ENCODE measurements at places on chromosomes 5 and 9.

DNA sequence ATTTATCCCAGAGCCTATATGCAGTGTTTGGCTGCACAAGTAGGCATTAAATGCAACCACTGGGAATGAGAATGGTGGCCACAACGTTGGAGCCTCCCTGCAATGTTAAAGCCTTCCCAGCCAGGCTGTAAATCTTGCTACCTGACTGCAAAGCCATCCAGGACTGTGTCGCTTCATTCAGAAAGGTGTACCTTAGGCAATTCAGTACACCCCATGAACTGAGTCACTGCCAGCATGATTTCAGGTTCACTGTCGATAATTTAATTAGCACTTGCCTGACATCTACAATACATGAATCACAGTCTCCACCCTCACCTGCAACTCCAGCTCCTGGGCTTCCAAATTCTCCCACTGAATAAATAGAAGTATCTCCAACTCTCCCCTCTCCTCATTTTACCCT lies 108.4 kb downstream of the SLIT3 start:
- DNase-seq, result no peak

DNA sequence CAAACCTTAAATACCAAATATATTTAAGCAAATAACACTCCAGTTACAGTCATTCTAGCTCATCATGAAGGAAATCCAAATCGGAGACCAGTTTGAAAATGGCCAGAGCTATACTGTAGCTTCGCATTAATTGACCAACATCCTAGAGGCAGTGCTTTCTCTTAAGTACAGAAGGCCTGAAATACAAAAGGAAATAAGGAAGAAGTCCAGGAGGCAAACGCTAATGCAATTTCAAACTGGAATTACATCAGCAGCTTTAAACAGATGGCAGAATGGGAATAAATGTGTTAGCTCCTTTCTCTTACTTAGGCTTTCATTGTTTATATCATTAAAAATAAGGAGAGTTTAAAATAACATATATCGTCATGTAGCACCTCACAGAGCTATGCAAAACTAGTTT lies 197.0 kb downstream of the SEC61B start:
- no peak for DNase-seq

DNA sequence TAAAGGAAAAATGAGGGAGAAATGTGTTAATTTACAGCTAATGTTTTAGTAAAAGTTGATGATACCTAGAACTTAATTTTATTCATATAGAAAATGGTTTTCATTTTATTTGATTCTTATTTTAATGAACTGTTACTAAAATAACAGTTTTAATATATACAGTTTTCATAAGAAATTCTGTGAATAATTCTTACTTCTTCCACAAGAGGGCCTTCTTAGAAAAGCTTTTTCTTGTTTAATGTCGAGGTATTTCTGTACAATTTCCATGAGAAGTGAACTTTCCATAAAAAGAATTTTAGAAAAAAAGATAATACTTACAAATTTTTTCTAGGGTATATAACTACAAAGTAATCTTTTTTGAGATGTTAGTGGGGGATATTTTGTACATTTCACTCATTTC lies 73.9 kb downstream of the KLF9 start:
- DNase-seq, result no peak

- DNase-seq, result no peak
Measured at GRCh38 chr9:13675638-13676000, 396.1 kb upstream of the MPDZ start.

- peak; percentile 62 for DNase-seq
Measured at GRCh38 chr9:108257382-108257781, 598.4 kb downstream of the ACTL7B start.

DNA sequence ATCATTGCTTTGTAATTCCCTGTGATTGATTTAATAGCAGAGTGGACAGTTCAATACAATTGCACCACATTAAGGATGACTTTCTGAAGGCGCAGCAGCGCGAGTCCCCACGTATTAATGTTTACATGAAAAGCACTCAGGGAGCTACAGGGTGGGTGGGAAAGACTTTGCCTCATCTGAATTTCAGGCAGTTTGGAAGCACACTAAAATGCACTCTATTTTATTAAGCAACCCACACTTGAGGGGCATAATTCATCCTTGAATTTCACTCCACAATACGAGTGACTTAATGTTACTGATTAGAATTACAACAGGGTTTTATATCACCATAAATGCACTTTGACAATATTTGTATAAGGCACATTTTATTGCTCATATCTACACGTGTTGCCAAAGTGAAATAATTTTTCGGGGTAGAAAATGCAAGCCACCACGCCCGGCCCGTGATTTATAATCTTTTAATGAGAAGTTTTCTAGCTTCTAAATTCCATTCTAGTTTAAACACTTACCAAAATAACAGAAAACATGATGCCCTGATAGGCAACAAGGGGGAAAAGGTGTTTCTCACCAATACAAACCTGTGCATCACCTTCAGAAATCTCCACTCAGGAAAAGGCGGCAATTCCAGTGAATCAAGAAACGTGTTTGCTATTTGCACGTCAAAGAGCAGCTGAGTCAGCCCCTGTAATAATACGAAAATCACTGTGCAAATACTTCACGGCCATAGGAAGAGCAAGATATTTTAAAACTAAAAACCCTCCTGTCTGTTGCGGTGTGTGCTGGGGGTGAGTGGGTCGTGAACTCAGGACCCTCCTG lies 40.5 kb downstream of the IRX4 start:
- DNase-seq, result no peak

- DNase-seq, result peak; percentile 3
Measured at GRCh38 chr9:98607787-98608186, 100.9 kb downstream of the GABBR2 start.

DNA sequence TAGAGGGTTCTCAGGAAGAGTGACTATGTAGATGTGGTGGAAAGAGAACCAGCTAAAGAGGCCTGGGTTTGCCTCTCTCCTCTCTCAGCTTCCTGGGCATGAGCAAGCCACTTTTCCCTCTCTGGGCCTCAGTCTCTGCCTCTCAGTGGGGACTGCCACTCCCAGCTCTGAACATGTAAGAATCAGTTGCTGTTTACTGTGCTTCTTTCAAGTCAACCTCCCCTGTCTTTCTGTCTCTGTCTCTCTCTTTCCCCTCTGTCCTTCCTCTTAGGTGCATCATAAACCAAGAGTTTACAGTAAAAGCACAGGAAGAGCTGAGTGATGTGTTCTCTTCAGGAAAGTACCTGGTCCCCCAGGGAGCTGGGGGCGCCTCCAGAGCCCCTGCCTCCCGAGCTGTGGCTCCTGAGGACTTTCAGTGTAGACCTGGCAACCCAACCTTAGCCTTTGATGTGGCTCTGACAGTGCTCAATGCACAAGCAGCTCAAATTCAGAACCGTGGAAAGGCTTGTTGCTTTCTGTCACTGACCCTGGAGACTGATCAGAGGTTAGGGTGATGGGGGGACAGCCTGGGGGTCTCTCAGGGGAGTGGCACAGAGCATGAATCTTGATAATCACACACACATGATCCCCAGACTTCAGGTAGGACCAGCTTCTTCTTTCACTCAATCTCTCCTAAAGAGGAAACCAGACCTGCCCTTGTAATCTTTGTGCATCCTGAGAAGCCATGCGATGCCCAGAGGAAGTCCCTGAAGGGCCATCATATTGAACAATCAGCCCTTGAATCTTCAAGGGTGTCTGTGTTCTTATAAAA lies 59.4 kb upstream of the TNFSF8 start:
- no peak for DNase-seq

DNA sequence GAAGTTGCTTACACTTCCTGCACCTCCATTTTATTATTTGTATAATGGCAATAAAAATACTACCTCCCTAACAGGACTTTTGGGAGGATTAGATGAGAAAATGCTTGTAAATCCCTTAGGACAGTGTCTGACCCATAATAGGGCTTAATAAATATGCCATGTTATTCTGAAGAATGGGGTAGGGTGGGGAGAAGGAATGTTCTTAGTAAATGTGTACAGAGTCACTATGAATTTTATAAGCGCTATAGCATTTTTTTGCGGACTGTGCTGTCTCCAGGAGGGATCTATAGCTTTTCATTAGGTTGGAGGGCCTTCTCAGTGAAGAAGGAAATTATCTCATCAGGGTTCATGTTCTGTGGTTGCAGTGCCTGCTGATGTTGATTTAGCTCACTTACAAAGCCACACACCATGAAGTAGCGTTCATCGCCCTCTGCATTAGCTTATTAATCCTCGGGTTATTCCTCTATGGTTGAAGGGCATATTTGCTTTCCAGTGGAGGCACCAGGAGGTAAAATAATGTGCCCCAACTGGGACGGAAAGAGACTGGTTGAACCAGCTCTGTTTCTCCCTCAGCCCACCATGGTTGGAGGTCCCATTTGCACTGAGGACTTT lies 497.1 kb downstream of the ARHGEF28 start:
- no peak for DNase-seq

GRCh38 chr5:32299059-32299677 lies 13.6 kb downstream of the MTMR12 start:
- no peak for DNase-seq

DNA sequence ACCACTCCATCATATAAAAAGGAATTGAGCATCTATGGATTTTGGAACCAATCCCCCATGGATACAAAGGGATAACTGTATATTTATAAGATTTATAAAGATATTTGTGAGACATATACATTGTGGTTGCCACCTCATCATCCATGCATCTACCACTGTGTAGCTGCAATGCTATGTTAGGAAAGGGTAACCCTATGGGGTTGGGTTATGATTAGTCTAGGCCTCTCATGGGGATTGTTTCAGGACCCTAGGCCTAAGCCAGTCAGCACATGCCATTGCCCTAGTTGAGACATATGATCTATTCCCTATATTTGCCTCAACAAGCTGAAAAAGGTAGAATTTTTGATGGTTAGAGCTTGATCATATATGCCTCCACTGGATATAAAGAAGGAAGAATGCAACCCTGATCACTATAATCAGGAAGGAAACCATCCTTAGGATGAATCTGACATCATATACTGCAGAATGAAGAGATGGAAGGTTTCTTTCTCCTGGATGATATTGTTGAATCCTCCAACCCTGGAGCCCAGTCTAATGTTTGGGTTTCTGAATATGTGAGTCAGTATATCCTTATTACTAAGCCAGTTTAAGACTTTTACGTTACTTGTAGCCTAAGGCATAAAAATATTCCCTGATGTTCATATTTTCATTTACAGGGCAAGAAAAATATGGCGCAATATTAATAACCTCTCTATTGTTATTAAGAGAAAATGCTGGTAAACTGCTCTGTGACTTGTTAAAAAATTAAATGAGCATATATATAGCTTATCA lies 94.2 kb downstream of the ADAMTS19 start:
- DNase-seq, result peak; percentile 13

- DNase-seq, result no peak
Measured at GRCh38 chr5:63164838-63165535, 586.4 kb downstream of the LRRC70 start.

DNA sequence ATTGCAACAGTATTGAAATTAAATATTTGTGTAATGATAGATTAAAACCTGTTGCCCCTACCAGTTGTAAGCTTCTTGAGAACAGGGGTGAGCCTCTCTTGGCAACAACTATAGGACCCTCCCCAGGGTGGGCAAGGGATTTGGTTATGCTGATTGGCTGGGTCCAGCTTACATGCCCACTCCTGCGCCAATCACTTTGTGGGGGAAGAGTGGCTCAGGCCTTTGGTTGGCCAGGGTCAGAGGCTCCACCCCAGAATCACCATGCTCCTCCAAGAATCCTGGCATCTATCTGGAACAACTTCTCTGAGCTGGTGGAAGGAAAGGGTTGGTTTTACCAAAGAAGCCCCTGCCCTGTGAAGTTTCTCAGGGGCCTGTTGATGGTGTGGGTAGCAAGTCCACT lies 8.6 kb upstream of the PITX1 start:
- DNase-seq, result no peak

DNA sequence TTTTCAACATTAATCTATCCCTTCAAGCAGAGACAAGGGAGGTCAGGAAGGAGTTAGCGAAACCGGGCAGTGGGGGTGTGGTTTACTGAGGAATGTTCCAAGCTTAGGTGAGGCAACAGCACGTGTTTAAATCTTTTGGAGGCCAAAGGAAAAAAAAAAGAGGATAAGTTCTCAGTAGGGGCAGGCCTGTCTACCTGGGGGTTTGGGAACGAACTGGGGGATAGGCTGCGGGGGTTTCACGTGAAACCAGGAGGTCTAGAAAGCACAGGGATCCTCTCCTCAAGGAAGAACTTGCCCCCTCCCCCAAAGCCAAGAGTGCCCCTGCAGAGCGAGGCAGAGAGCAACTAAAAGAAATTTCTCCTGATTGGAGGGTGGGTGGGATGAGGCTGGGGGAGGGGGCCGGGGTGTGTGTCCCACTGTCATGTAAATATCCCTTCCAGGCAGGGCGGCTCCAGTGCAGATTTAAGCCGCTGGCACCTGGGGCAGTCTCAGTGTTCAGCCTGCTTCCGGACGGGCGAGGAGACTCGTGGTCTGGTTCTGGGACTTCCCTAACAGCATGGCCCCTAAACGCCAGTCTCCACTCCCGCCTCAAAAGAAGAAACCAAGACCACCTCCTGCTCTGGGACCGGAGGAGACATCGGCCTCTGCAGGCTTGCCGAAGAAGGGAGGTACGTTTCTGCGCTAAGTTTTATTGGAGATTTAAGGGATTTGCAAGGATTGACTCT lies 5.5 kb upstream of the SET start:
- no peak for DNase-seq

- no peak for DNase-seq
Measured at GRCh38 chr5:148666353-148666752, 12.0 kb upstream of the HTR4 start.

DNA sequence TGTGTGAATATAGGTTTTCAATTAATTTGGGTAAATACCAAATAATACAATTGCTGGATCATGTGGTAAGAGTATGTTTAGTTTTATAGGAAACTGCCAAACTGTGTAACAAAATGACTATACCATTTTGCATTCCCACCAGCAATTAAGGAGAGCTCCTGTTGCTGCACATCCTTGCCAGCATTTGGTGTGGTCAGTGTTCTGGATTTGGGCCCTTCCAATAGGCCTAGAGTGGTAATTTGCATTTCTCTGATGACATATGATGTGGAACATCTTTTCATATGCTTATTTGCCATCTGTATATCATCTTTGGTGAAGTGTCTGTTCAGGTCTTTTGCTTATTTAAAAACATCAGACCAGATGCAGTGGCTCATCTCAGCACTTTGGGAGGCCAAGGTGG lies 11.6 kb upstream of the RFK start:
- DNase-seq, result no peak

- DNase-seq, result no peak
Measured at GRCh38 chr9:137307255-137308056, 5.4 kb upstream of the NRARP start.

Measured in fibroblast of skin of left quadriceps (primary cell).